ENCODE measurements at places on chromosomes 7 and 10.
A peak's percentile ranks its signal among the peaks of the same experiment; 100 is the strongest.

DNA sequence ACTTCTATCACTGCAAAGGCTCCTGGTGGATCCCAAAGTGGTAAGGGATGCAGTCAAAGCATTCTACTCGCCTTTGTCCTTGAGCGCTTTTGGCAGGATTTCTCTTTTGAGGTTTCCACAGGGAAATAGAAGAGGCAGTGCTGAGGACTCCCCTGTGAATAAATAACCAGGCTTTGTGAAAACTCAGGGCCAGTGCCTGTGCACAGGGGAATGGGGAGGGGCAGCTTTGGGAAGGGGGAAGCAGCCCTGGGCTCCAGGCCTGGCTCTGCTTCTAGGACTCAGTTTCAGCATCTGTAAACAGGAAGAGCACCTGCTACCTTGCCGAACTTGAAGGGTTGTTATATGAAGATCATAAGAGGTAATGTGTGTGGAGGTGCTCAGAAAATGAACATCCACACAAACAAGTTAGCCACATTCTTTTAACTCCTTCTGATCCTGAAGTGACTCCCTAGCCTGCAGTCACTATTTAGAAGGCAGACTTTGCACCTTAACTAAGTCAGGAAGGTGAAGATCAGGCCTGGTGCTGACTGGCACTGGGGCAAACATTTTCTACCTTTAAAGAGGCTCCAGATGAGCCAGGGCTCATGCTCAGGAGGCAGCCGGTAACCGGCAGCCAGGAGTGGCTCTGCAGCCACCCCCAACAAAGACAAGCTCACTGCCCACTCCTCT lies 22.5 kb upstream of the MMP21 start:
- no peak for DNase-seq

DNA sequence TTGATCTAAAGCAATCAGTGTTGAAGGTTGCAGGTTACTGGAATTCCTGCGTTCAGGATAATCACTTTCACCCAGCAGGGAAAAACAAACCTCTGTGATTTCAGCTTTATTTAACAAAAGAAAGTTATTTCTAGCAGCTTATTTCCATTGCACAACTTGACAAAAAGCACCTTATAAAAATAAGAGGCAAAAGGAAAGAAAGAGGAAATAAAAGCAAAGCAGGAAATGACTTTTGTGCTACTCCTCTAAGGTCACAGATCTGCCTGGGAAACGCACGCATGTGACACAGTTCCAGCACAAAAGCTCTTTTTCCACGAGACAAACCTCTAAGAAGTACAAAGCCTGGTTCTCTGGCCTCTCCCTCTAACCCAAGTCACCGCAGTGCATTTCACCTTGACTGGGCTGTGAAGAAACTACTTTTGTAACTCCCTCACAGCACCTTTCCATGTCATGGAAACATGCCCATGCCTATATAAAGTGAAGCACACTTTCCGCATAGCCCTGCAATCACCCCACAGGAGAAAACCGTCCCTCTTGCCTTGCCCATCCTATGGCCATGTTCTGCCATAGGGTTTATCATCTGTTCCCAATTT lies 870 bp downstream of the ANK3 start:
- no peak for DNase-seq

DNA sequence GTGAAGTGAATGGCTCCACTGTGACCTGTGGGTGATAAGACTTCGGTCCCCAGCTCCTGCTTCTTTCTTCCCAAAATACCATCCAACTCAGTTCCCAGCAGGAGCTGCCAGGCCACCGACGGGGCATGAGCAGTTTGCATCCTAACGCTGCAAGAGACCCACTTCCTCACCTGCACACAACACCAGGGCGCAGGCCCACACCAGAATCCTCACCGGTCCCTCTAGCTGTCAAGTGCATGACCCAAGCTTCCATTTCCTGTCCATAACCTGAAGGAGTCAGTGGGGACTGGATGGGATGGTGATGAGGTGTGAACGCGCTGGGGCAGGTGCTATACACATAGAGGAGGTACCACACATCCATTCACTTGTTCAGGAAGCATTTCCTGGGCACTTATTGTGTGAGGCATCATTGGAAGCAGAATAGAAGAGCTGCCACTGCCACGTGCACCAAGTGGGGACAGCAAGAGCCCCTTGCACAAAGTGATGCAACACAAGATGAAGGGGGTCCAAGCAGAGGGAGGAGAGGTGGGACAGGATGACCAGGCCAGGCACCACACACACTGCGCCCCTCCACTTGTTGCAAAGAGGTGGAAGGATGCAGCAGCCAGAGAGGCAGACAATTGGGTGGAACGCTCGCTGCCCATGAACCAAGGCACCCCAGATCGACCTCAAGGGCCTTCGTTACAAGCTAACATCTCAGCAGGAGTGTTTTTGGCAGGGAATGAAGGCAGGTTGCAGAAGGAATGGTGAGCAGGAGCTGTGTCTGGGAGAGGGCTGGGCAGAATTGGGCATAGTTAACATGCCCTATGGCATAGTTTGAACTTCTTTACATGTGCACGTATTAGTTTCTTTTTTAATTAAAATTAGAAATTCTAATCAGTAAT lies 605.8 kb upstream of the MGMT start:
- no peak for DNase-seq

GRCh38 chr10:49666054-49666615 lies 13.3 kb upstream of the C10orf53 start:
- DNase-seq: no peak

- no peak for DNase-seq
Observed at GRCh38 chr7:106640368-106641141, 20.4 kb downstream of the CCDC71L start.

DNA sequence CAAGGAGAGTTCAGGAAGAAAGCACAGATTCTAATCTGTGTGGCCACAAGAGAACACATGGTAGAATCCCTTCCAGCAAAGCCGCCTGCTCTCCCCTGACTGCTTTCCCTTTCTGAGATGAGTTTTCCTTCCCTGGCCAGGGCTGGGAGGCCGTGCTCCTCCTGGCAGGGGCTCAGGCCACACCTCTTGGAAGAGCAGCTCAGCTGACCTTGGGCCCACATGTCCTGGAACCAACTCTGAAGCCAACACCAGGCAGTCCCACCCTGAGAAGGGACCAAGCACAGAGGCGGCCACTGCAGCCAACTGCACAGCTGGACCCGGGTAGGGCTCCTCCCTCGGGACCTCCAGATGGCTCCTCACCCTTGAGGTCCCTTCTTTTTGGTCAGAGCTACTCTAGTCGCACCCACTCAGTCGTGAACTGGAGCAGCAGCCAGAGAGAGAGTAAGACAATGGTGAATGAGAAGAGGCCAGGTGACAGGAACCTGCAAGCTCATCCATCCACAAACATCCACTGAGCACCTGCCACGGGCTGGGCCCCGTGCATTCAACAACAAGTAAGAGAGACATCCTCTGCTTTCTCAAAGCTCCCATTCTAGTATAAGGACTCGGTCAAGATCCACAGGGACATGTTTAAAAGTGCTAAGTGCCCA lies 40.3 kb downstream of the FAM53B start:
- DNase-seq: no peak

DNA sequence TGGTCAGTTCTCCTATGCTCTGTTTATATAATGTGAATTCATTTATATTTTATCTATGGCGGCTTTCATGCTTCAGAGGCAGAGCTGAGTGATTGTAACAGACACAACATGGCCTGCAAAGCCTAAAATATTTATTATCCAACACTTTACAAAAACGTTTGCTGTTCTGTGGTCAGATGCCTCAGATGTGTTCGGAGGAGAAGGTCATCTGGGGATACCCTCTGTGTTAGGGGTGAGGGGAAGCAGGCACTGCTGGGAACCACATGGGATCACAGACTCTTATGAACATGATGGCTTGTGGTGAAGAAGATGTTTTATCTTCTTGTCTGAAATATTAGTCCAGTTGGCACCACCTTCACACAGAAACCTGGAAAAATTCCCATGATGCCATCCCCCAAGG lies 203.4 kb downstream of the PHTF2 start:
- no peak for DNase-seq

- DNase-seq: no peak
Observed at GRCh38 chr7:138167222-138167621, 91.0 kb downstream of the AKR1D1 start.

GRCh38 chr7:6227294-6227846 lies 45.1 kb downstream of the CYTH3 start:
- DNase-seq: peak; percentile 63

GRCh38 chr7:102988631-102989560 lies 76.1 kb downstream of the LRRC17 start:
- DNase-seq: no peak

- DNase-seq: no peak
Observed at GRCh38 chr7:104096683-104097082, 107.2 kb upstream of the RELN start.

GRCh38 chr10:88896994-88897853 lies 17.2 kb downstream of the STAMBPL1 start:
- no peak for DNase-seq

DNA sequence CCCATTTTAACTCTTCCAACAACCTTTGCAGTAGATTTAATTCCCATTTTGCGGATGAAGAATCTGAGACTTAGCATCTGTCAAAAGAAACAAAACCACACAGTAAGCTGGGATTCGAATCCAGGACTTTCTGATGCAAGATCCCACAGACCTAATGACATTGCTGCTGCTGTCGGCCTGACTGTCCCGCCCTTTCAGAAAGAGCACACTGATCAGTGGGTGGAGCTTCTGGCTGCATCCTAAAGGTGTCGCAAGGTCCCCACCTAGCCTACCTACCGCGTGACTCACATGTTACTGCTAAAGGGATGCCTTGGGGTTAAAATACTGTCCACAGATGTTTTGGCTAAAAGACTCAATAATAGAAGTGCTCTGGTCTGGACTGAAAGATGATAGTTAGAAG lies 134.7 kb downstream of the EMX2 start:
- DNase-seq: no peak

DNA sequence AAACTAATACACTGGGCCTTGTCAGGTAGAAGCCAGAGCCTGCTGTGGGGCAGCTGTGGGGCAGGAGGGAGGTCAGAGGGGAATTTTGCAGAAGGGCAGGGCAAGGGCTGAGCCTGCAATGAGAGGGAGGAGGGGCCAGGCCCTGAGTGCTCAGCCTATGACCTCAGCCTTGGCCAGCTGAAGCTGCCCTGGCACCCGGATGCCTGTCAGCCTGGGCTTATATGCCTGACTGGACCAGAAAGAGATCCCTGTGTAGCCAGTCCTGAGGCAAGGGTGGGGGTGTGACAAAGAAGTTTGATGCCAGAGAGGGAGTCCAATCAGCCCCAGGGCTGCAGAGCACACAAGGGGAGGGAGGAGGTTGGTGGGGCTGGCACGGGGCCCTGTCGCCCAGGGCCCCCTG lies 22.3 kb upstream of the PRRT4 start:
- no peak for DNase-seq

- no peak for DNase-seq
Observed at GRCh38 chr7:90738249-90738648, 142.1 kb downstream of the CDK14 start.

DNA sequence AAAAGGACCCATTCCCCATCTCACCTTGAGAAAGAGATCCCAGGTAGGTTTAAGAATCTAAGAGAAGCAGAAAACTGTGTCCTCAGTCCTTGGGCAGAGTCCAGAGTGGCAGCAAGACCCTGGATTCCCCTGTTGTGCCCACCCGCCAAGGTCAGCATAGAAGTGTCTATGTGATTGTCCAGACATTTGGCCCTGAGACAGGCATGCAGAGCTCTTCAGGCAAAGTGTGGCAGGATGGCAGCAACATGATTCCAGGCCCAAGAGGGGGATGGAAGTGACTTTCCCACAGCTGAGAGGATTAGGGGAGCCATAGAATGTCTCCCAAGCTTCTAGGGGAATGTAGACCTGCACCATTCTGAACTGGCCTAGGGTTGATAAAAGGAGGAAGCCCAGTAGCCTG lies 39.1 kb upstream of the OPALIN start:
- DNase-seq: no peak

- no peak for DNase-seq
Observed at GRCh38 chr7:99955247-99955646, 20.6 kb downstream of the AZGP1 start.

DNA sequence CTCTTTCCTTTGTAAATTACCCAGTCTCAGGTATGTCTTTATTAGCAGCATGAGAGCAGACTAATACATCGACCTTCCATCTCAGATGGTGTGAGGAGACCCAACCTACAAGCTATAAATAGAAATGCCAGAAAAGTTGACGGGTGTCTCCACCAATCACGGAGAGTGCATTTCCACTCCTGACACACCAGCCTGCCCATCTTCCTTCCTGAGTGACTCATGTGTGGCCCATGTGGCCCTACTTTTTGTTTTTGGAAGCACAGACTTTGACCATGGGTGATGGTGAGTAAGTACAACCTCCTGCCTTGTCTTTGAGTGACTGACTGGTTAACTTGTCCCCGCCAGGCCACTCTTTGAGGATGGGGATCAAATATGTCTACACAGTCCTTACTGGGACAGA lies 147.0 kb downstream of the OAT start:
- DNase-seq: no peak

DNA sequence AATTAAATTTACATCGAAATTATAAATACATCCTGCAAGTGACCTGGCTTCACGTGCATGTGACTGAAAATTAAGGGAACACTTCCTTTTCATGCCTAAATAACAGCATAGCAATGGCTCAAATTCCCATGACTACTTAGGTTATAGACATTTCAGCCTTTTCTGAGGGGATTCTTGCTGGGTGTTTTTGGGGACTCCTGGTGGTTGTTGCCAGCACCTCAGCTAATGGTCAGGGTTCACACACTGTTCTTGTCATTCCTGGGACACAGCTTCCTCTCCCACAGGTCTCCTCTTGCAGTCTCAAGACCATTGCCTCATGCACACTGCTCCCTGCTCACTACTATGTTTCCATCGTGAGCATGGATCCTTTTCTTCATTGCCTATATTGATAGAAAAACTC lies 148.9 kb upstream of the GLI3 start:
- no peak for DNase-seq

DNA sequence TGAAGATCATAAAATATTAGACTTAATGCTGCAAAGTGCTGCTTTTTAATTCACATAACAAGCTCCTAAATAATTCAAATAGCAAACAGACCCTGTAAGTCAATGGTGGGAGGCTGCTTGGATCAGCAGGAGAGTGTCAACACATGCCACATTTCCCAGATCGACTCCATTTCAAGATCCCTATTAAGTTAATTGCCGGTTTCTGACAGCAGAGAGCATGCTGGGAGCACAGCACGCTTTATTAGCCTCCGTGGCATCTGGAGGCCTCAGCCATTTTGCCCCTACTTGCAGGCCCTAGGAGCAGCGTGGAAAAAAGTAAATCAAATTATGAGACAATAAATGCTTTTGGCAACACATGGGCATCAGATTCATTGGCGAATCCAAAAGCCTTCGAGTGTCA lies 201.0 kb downstream of the EMX2 start:
- no peak for DNase-seq

- DNase-seq: no peak
Observed at GRCh38 chr10:72310636-72311035, 36.9 kb downstream of the DDIT4 start.

- peak; percentile 70 for DNase-seq
Observed at GRCh38 chr10:72097448-72098300, 9.3 kb upstream of the SPOCK2 start.

All from fibroblast of skin of left biceps (primary cell).